ENCODE measurements at places on chromosomes 2 and 18. TPM values are rescaled to one million over a fixed set of nuclear protein-coding genes. Genes with fewer than 3 reads are reported as not detected.

The CXCR1 gene
- total RNA-seq, result not detected

The VWC2L gene
- not detected for total RNA-seq

The CRIM1 gene
- total RNA-seq, result 134 TPM

The SS18 gene
- total RNA-seq, result 75.7 TPM

The EMILIN2 gene
- 8.7 TPM for total RNA-seq

The MAL gene
- total RNA-seq, result not detected

The IL36A gene
- not detected for total RNA-seq

The SERPINB13 gene
- total RNA-seq, result not detected

The BCL2 gene
- 0.79 TPM for total RNA-seq

The ATG9A gene
- total RNA-seq, result 49.7 TPM

The PIEZO2 gene
- total RNA-seq, result 0.74 TPM

The FSHR gene
- not detected for total RNA-seq

The WBP1 gene
- total RNA-seq, result 80.0 TPM

The MOGAT1 gene
- total RNA-seq, result not detected

The KYNU gene
- total RNA-seq, result 304 TPM

The RIOK3 gene
- total RNA-seq, result 32.4 TPM

The SPAST gene
- total RNA-seq, result 12.9 TPM

The KCNJ3 gene
- not detected for total RNA-seq

The GCC2 gene
- total RNA-seq, result 20.7 TPM

The HOXD13 gene
- 0.24 TPM for total RNA-seq

The ALK gene
- not detected for total RNA-seq

The FBXO36 gene
- total RNA-seq, result 1.1 TPM

The IL36RN gene
- total RNA-seq, result 0.13 TPM
